ENCODE measurements at places on chromosomes 6 and 20.

DNA sequence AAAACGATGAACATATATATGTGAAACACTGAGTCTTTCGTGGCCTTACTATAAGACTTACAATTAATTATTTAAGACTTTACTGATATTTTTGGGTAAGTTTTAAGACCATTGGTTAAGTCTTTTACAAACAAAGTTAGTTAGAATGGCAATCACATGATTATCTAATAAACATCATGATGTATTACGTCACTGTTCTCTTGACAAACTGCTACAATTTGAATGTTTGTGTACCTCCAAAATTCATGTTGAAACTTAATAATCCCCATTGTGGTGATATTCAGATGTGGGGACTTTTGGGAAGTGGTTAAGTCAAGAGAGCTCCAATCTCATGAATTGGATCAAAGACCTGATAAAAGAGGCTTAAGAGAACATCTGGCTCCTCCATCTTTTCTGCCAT lies 25.9 kb upstream of the B3GAT2 start:
- DNase-seq: no peak

DNA sequence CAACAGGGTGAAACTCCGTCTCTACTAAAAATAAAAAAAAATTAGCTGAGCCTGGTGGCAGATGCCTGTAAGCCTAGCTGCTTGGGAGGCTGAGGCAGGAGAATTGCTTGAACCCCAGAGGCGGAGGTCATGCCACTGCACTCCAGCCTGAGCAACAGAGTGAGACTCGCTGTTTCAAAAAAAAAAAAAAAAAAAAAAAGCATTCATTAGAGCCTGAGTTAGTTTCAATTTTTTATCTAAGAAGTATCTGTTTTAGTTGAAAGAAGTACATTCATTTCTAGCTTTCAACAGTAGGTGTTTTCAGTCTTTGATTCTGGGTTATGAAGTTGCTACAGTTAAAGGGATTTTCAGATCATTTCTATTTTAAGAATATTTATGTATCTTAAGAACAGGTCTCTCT lies 42.2 kb downstream of the ZNF292 start:
- peak; percentile 49 for DNase-seq

GRCh38 chr20:20685635-20686034 lies 26.8 kb downstream of the RALGAPA2 start:
- no peak for DNase-seq

- no peak for DNase-seq
Measured at GRCh38 chr6:147559006-147559405, 50.5 kb downstream of the SAMD5 start.

- no peak for DNase-seq
Measured at GRCh38 chr6:89963391-89963790, 69.1 kb downstream of the GJA10 start.

DNA sequence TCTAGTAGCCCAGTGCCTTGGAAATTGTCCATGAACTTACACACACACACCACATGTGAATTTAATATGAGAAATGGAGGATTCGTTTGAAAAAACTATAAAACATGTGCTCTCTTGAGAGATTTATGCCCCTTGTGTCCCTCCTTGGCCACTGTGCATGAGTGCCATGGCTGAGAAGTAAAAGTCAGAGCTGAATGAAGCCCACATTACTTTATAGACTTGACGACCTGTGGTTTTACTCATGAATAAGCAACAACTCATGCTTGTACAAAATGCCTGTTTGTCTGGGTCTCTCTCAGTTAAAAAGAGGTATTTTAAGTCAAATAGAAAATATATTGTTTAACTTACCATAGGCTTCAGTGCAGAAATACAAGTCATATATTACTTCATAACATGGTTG lies 102.7 kb downstream of the KCNQ5 start:
- DNase-seq: no peak

GRCh38 chr20:45306431-45306982 lies at the start of gene RBPJL:
Gene RBPJL (plus strand): TSS chr20:45306840. CDS start chr20:45306923, 83 bp downstream.
- DNase-seq: peak; percentile 45

DNA sequence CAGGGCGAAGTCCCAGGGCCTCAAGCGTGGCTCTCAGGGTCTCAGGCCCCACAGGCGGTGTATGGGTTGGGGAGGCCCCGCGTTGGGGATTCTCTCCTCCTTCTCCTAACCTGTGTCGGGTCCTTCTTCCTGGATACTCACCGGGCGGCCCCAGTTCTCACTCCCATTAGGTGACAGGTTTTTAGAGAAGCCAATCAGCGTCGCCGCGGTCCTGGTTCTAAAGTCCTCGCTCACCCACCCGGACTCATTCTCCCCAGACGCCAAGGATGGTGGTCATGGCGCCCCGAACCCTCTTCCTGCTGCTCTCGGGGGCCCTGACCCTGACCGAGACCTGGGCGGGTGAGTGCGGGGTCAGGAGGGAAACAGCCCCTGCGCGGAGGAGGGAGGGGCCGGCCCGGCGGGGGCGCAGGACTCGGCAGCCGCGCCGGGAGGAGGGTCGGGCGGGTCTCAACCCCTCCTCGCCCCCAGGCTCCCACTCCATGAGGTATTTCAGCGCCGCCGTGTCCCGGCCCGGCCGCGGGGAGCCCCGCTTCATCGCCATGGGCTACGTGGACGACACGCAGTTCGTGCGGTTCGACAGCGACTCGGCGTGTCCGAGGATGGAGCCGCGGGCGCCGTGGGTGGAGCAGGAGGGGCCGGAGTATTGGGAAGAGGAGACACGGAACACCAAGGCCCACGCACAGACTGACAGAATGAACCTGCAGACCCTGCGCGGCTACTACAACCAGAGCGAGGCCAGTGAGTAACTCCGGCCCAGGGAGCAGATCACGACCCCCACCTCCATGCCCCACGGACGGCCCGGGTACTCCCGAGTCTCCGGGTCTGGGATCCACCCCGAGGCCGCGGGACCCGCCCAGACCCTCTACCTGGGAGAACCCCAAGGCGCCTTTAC lies at the start of gene HLA-G:
Gene HLA-G, plus strand, starts transcription at position 247 of the 892 bp plus-strand sequence. Its CDS starts 20 bp downstream, at position 267.
- no peak for DNase-seq

DNA sequence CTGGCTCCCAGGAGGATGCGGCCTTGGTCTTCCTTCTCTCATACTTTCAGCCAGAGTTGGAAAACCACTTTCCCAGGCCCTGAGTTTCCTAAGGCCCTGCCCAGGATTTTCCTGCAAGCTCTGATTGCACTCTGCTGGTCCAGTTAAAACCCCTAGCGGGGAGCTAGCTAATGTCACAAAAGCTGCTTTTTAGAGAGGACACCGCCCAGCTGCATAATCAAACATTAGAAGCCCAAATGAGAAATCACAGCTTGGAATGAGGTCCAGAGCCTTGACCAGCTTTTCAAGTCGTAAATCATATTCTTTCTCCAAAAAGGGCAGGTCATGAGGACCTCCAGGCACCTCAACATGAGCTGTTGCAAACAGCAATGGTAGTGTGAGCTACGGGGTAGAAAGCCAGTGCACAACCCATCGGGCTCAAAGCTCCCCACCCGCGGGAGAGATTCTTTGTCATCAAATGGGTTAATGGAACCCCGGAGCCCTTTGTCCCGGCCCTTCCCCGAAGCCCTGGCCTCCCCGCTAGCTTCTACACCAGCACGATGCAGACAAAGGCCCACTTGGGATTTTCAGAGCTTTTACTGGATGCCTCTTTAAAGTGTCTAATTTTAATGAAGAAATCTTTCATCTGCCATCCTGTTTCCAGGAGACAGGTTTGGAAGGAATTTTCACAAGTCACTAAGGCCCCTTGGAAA lies 134.0 kb downstream of the SCML4 start:
- no peak for DNase-seq

DNA sequence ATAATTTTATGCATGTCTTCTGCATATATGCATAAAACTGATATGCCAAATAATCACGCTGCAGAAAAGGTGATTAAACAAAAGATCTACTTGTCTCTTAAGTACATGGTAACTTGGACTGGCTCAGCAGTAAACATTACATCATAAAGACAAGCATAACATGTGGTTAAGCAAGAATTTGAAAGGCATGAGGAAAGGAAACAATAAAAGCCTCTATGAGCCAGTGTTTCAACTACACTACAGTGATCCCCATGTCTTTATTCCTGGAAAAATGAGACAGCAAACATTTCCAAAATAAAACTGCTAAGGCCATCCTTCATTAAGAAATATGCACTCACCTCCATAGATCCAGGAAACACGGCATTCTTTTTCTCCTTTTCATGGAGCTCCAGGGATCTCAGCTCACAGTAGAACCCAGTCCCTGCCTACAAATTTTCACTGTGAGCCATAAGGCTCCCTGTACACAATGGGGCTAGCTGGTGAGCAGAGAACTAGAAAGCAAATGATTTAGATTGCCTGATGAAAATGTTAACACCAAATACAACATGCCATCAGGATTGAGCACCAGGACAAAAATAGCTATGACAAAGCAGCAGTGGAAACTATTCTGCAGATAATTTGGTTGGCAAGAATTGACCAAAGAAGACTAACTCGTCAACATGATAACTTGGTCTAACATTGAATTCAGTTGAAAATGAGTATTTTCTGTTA lies 156.1 kb downstream of the COL21A1 start:
- DNase-seq: no peak

- no peak for DNase-seq
Measured at GRCh38 chr6:118252474-118252873, 295.6 kb upstream of the PLN start.

DNA sequence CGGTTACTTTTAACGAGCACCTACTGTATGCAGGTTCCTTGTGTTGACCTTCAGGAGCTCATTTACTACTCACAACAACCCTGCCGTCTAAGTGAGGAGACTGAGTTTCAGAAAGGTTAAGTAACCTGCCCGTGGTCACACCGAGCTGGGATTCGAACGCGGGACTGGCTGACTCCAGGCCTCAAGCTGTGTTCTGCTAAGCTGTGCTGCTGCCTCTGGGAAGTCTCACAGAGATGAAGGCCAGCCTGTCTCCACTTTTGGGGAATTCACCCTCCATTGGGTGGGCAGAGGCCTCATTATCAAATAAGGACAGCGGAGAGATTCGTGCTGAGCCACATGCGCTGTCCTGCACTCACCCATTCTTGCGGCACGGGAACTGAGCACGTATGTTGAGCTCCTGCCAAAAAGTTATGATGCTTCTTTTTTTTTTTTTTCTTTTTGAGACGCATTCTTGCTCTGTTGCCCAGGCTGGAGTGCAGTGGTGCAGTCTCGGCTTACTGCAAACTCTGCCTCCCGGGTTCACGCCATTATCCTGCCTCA lies 25.9 kb upstream of the MYT1 start:
- no peak for DNase-seq

- DNase-seq: no peak
Measured at GRCh38 chr20:15655295-15655874, 917.9 kb downstream of the KIF16B start.

GRCh38 chr20:37311710-37312355 lies 22.4 kb downstream of the MANBAL start:
- DNase-seq: no peak

Measured in activated CD4-positive, alpha-beta memory T cell treated with anti-CD3 and anti-CD28 coated beads for 36 hours (primary cell).